ENCODE measurements at places on chromosomes 5 and 9.

- no peak for DNase-seq
These were observed 144.4 kb downstream of the COMMD10 start for GRCh38 chr5:116229131-116229689.

DNA sequence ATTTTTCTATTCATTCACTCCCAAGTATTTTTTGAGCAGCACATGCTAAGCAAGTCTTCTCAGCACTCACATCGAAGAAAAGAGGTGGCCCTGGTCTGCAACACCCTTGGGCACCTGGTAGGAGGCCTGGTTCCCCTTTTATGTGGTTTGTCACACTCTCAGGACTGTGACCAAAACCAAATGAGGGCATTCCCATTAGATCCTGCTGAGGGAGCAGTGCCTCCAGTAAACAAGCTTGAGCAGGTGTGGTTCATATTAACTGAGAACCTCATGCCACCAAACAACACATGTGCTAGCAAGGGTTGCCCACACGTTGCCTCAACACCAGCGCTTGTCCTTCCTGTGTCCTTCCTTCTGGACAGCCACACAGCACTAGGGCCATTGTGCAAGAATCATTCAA lies 26.9 kb upstream of the SYK start:
- no peak for DNase-seq

GRCh38 chr9:107933516-107933915 lies 443.9 kb upstream of the KLF4 start:
- DNase-seq, result no peak

- peak; percentile 56 for DNase-seq
These were observed 24.1 kb upstream of the PCSK5 start for GRCh38 chr9:75866273-75866871.
